ENCODE measurements at places on chromosomes 3 and 15.

DNA sequence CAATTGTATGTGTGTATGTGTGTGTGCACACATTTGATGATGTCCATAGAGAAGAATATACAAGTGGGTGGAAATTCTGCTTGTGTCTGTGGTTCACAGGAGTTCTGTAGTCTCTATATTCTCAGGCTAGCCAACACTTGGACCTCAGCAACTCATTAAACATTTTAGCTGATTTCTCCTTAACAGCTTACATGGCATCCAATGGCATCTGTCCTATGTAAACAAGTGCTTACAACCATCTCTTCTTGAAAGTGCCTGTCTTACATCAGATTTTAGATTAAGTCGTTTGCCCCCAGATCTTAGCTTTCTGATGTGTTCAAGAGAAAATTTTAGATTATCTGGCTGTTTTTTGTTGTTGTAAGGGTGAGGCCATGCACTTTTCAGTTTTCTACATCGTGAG, 29.0 kb downstream of the ZNF662 start:
- DNase-seq, result no peak

- DNase-seq, result no peak
Observed at GRCh38 chr15:80459818-80460217, 55.6 kb downstream of the ARNT2 start.

GRCh38 chr3:150787741-150788370, 24.9 kb upstream of the SIAH2 start:
- no peak for DNase-seq

DNA sequence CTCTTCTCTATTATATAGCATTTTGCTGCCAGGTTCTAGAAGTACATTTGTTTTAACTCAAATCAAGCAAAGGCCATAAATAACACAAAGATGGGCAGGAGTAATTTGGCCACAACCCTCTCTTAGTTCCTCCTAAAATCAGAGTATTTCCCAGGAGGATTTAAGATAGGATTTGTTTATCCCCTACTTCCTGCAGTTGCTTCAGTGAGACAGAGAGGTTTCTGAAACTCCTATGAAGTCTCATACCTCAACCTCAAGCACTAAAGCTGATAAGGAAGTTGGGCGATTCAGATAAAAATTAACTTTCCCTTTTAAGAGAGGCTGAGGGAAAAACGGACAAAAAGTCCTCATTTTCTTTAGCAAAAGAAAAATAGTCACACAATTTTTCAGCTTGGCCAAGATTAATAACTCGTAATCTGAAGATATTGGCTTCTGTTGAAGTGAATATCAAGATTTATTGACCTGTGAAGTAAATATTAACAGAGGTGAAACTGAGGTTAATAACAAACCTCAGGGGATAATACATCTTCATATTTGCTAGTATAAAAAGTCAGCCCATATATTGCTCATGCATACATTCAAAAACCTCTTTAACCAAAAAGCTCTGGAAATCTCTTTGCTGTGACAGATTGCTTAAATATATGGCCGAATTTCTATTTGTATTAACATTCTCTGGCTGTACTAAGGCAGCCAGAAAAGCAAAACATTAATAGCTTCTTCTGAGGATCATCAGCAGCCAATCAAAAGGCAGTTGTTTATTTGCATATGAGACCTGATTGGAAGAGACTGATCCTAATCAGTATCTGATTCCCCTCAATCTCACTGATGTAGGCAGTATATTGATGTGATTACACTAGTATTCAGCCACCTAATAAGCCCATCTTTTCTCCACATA, 90.6 kb upstream of the GADL1 start:
- DNase-seq, result no peak

DNA sequence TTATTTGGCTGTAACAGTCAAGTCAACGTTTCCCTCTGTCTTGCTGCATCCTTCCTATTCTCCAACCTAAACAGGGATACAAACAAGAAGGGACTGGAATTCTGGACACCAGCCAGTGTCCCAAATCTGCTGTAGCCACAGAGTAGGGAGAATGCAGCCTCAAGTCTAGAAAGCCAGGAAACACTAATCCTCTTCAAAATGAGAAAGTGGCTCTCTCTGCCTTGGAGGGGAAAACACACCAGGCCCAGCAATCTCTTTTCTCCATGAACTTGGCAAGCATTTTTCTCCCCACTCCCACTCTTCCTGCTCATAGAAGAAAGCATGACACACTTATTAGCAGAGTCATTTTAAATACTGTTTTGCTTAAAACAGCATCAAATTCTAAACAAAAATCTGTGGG, 781.7 kb downstream of the SQOR start:
- DNase-seq, result no peak

DNA sequence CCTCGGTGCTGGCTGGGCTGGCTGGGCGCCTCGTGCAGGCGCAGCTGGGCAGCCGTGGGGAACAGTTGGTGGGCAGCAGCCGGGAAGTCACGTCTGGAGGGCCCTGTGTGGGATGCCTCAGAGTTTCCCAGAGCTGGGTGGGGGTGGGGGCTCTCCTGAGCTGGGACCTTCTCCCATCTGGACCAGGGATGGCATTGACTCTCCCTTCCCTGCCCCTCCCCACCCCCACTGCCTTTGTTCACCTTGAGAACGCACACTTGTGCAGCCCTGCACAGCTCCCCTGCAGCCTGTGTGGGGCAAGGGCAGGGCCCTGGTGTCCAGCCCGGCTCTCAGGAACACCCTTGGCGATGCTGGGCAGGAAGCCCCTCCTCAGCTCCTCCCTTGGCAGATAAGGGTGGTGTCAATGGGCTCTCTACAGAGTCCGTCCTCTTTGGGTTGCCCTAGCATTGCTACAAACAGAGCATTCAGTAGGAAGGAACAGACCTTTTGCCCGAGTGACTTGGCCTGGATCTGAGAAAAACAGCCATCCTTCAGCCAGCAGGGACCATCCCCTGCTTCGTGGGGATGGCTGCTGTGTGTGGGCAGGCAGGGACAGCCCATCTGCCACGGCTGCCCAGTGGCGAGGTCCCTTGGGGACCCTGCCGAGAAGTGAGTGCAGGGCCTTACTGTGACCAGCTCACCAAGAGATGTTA, 25.5 kb upstream of the KLF13 start:
- DNase-seq, result no peak

- DNase-seq, result no peak
Observed at GRCh38 chr3:196047391-196048030, 34.4 kb downstream of the TFRC start.

DNA sequence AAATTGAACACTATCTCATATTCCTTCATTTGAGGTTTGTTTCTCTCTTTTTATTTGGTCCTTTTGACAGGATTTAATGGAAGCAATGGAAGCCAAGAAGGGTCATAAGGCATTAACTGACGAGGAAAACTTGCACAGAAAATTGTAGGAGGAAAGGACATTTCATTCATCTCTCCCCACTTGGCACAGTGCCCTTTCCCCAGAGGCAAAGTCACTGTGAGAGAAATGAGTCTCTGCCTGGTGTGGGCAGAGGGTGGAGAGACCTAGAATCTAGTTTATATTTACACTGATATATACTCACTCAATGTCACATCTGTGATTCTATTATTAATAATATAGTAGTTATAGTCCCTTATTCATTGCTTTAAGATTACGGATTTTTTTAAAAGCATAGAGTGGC, 324.6 kb upstream of the IL12A start:
- DNase-seq, result no peak

DNA sequence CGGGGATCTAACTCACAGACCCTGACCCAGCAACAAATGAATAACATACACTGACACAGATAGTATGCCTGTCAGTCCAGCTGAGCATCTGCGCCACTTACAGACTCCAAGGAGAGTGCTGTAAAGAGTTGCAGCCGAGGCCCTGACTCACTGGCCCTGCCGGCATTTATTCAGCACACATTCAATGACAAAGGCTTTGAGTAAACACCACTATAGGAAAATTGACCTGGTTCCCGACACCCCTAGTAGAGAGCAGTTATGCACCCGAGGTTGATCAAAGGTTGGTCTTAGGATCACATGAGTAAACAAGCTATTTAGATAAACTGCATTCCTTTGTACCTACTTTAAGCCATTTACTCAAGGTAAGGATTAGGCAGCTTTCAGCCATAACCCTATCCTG, 22.7 kb downstream of the LARS2 start:
- DNase-seq, result no peak

DNA sequence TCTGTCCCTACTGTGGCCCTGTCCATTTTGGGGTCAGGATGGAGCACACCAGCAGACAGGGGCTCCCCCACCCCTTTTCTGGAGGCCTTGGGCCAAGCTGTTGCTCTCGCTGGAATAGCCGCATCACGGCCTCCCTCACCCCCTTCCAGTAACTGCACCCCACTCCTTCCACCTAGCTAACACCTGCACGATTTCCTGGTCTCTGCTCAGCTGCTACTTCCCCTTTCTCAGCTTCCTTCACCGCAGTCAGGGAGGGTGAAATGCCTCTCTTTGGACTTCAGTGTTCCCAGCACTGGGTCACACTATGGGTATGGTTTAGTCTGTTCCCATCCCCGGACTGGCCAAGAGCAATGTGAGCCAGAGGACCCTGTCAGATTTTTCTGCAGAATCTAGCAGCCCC, 400.2 kb downstream of the MCTP2 start:
- no peak for DNase-seq

Data from GM12864 (cell line).